ENCODE measurements at places on chromosomes 4 and X. TPM values are rescaled to one million over a fixed set of nuclear protein-coding genes. Genes with fewer than 3 reads are reported as not detected.

The PABPC1L2B gene
- total RNA-seq = not detected

The MRFAP1L1 gene
- total RNA-seq = 36.8 TPM

The CXCL5 gene
- total RNA-seq = 0.61 TPM

The F11 gene
- total RNA-seq = not detected

The TMPRSS11F gene
- total RNA-seq = not detected

The CFI gene
- not detected for total RNA-seq

The TCEAL2 gene
- 1.8 TPM for total RNA-seq

The HTR2C gene
- total RNA-seq = not detected

The GNRHR gene
- total RNA-seq = not detected

The CTAG2 gene
- total RNA-seq = not detected

The PRKG2 gene
- 0.29 TPM for total RNA-seq

The EDNRA gene
- total RNA-seq = 9.3 TPM

The PAGE4 gene
- total RNA-seq = not detected

The ARR3 gene
- total RNA-seq = not detected

The ATP8A1 gene
- 2.9 TPM for total RNA-seq

The MAB21L2 gene
- total RNA-seq = 1.9 TPM

The GLRA2 gene
- not detected for total RNA-seq

The DOK7 gene
- total RNA-seq = not detected

The FAT1 gene
- 590 TPM for total RNA-seq

The NEXMIF gene
- total RNA-seq = 0.48 TPM

All from astrocyte (in vitro differentiated cells and primary cell).